ENCODE measurements at places on chromosomes 12 and 14.

GRCh38 chr12:113133036-113133435 lies 2.5 kb downstream of the RASAL1 start:
- DNase-seq, result no peak

GRCh38 chr12:57519796-57520052 lies 590 bp downstream of the DDIT3 start:
- peak; percentile 28 for DNase-seq

DNA sequence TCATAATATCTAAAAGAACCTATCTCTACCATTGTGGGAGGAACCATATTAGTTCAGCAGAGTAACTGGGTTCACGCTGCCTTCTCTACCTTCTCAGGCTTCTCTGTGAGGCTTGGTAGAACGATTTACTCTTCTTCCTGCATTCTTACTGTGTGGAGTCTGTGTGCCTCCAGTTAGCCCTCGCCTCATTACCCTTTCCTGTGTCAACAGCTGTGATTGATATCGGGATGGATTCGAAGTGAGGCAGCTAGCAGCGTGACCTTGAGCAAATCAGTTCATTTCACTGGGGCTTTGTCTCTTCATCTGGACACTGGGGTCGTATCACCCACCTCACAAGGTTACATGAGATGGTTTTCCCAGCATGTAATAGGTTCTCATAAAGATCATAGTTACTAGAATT lies 4.6 kb upstream of the VRK1 start:
- DNase-seq, result no peak

DNA sequence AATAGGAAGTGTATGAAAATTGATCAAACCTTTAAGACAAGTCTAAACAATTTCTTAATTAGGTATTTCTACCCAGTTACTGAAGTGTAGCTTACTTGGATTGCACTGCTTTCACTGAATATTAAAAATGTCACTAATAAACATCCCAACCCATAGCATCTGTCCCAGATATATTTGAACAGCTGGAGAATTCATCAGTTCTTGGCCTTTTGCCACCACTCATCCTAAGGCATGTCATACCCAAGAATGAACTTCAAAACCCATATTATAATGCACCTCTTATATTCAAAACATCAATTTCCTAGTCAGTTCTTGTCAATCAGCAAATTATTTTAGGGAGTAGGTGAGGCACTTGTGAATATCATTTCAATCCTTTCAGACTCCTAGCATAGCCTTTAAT lies 392.3 kb downstream of the PAWR start:
- DNase-seq, result peak; percentile 11

DNA sequence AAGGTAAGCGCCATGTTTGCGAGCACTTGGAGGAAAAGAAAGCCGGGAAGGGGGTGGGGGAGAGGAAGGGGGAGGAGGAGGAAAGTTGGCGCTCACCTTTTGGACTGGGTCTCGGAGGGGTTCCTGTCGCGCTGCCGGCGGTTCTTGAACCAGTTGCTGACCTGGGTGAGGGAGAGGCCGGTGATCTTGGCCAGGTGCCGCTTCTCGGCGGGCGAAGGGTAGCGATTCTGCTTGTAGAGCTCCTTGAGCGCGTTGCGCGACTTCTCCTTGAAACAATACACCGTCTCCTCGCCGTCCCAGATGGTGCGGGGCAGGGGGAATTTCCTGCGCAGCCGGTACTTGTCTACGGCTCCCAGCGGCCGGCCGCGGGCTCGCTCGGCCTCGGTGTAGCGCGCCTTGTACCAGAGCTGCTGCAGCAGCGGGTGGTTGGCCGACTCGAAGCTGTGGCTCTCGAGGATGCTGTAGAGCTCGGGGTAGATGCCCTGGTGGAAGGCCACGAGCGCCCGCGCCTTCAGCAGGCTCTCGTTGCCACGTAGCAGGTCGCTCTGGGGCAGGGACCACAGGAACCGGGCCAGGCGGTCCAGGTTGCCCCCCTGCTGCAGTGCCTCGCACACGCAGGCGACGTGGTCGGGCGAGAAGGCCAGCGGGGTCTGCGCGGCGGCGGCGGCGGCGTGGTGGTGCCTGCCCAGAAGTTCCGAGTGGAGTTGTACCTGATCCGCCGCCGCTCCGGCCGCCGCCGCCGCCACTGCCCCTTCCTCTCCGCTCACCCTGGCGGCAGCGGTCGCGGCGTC lies 840 bp downstream of the SIX4 start:
- peak; percentile 56 for DNase-seq

- peak; percentile 94 for DNase-seq
Observed at GRCh38 chr14:73452341-73453186, 5.8 kb downstream of the NUMB start.

- peak; percentile 76 for DNase-seq
Observed at GRCh38 chr12:108750526-108750925, 19.2 kb upstream of the CORO1C start.

- DNase-seq, result peak; percentile 17
Observed at GRCh38 chr12:127416796-127417195, 850.2 kb upstream of the TMEM132C start.

DNA sequence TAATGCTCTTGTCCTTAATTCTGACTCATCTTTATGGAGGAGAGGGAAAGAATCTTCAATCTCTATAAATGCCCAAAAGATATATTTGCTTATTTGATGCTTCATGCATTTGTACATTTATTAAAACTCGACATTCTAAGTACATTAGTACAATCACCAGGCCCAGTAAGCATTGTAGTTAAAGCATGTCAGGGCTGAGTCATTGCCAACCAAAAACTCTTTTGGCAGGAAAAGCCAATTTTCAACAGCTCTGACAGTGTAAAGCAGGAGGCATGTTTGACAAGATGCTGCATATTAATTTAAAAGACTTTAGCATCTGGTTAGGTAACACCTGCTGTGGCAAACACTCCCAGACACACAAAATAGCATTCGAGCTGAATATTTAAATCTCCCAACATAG lies 290.9 kb downstream of the PPFIA2 start:
- DNase-seq, result peak; percentile 64

GRCh38 chr12:53014709-53015108 lies 8.5 kb downstream of the EIF4B start:
- DNase-seq, result no peak

- DNase-seq, result no peak
Observed at GRCh38 chr14:42872786-42873185, 1266.1 kb downstream of the LRFN5 start.

DNA sequence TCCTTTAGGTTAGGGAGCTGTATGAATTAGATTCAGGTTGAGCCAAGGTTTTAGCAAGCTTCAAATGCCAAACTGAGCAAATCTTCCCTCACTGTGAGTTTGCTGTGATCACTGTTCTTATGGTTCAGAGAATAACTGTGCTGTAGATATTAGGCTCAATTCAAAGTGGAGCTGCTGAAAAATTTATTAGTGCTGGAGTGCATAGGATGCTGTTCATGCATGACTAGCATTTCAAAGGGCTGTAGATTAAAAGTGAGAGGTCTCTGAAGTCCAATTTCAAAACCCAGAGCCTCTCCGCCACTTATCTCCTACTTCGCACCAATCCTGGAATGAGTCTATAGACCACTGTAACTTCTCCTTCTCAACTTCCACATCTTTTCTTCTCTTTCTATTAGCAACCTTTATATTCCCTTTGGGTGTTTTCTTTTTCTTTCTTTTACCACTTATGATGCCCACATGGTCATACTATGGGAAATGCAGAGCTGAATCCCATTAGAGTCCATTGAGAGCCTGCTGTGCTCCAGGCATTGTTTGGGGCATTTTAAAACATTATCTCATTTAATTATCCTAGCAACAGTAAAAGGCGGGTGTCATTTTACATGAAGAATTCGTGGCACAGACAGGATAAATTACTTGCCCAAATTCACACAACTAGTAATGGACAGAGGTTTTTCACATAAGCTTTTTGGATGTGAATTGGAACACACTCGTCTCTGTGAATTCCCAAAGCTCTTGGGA lies 77.5 kb upstream of the EEA1 start:
- DNase-seq, result no peak

DNA sequence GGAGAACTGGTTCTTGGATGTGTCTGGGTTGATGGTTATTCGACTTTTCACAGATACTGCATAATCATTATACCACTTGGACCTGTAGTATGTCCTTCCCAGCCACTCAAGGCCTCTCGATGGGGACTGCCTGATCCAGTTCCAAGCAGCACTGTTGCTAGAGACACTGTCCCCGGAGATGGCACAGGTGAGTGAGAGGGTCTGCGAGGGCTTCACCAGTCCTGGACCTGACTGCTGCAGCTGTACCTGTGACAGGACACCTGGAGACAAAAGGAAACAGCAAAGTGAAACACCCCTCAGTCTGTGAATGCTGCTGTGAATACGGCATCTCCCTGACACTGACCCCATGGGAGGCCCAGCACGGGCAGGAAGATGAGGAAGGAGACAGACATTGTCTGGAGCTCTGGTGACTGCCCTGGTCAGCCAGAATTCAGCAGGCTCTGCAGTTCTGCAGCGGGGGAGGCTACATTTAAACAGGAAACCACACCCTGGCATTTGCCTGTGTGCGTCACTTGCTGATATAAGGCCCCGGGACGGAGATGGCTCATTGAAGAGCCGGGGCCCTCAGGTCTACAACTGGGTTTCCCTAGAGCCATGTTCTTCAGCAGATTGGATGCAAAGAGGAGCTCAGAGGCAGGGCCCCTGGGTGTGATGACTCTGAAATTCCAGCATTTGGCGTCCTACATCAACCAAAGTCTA lies 413.6 kb downstream of the TMEM121 start:
- DNase-seq, result no peak

DNA sequence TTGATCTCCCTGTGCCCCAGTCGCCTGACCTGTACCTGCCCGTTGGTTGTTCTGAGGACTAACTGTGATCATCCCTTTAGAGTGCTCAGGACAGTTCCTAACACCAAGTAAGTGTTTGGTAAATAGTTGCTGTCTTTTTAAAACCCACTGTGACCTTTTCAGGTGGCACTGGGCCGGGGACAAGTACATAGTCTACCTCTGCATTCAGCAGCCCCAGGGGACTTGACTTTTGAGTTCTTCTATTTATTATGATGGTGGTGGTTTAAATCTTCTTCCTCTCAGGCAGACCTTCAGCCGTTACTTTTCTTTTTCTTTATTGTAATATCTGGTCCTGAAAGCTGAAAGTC lies 38.8 kb downstream of the EVL start:
- DNase-seq, result no peak

- no peak for DNase-seq
Observed at GRCh38 chr12:27221625-27222387, 22.3 kb upstream of the STK38L start.

DNA sequence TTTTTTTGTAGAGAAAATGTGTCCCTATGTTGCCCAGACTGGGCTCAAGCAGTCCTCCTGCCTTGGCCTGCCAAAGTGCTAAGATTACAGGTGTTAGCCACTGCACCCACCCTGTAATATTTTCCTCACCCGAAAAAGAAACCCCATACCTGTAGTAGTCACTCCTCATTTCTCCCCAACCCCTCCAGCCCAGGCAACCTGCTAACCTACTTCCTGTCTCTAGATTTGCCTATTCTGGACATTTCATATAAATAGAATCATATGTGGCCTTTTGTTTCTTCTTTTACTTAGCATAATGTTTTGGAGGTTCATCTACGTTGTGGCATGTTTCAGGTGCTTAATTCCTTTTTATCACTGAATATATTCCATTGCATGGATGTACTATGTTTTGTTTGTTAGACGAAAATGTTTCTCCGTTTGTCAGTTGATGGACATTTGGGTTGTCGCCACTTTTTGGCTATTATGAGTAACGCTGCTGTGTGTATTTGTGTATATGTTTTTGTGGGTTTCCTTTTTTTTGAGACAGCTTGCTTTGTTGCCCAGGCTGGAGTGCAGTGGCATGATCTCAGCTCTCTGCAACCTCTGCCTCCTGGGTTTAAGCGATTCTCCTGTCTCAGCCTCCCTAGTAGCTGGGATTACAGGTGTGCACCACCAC lies 6.2 kb downstream of the ANKRD13A start:
- no peak for DNase-seq

DNA sequence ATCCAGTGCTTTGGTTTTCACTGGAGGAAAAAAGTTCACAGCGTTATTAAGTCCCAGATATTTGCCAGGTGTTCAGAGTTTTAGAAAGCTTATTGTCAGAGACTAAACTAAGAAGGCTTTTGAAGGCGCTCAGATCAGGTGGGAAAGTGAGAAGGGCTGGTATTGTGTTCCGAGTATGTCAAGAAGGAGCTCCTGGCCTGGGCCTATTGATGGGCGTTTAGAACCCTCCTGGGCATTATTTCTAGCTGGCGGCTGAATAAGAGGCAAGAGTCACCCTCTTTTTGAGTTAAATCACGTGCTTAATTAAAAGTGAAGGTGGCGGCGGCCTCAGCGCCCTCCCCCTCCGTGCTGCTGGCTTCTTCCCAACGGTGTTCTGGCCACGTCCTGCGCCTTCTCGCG lies 20.9 kb upstream of the GNS start:
- DNase-seq, result no peak

- no peak for DNase-seq
Observed at GRCh38 chr12:115398311-115398781, 714.4 kb upstream of the TBX3 start.

DNA sequence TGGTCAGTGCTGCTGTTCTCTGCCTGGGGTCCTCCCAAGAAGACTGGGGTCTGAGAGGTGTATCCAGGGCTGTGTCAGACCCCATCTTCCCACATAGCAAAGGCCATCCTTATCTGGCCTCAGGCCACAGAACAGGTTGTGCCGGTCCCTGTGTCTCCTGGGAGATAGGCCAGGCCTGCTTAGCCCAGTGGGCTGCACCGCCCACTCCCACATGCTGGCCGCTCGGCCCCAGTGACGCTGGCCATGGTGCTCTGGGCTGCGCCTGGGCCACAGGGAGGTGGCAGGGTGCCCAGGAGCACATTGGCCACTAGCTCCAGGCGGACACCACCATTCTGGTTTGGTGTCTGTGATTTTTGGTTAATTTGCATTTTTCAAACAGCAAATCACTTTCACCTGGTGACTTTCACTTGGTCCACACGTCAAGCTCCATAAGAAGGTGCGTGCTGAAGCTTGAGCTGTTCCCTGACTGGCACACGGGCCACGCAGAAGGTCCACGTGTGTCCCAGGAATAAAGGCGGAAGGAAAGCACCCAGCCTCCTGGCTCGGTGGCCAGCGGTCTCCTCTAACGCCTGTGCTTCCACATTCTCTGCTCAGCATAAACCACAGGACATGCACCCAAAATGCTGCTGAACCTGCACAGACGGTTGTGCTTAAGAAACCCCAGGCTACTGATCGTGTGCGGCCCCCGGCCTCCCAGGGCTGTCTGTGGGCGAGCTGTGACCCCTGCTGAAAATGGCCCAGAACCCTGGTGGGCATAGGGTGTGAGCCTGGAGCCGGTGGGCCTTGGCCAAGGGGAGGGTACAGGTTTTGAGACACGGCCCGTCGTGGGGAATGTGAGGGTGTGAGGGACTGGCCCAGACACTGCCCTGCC lies 4.6 kb downstream of the FBRSL1 start:
- DNase-seq, result no peak

DNA sequence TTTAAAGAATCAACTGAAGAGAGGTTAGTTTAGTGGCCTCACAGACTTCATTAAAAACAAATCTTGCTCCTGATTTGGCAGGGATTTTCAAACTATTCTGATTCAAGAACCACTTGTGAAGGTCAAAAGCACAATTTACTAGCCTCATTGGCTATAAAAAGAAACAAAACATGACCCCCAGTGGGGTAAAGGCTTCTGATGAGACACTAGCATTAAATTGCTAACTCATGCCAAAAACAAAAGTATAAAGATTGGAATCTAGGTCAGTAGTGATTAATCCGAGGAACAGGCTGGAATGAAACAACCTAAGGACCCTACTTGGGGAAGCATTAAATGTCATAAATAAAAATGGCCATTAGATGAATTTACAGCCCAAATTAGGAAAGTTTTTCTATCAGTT lies 312.3 kb downstream of the PAWR start:
- peak; percentile 60 for DNase-seq

Data from fibroblast of upper back skin (primary cell).